Naive thymus-derived CD8-positive, alpha-beta T cell (primary cell): ENCODE measurements at places on chromosomes 7 and 10. TPM values are rescaled to one million over a fixed set of nuclear protein-coding genes. Genes with fewer than 3 reads are reported as not detected.

Gene INA
- polyA plus RNA-seq, result not detected

Gene ARMC3
- not detected for polyA plus RNA-seq

Gene LBX1
- not detected for polyA plus RNA-seq

Gene MYL10
- polyA plus RNA-seq, result not detected

Gene NUTM2B
- polyA plus RNA-seq, result 0.18 TPM

Gene C7orf33
- polyA plus RNA-seq, result not detected

Gene UPK3B
- polyA plus RNA-seq, result not detected

Gene GPR26
- polyA plus RNA-seq, result not detected

Gene NKX6-2
- polyA plus RNA-seq, result not detected

Gene NPSR1
- not detected for polyA plus RNA-seq

Gene C10orf67
- polyA plus RNA-seq, result not detected

Gene C10orf90
- polyA plus RNA-seq, result not detected

Gene CHST3
- not detected for polyA plus RNA-seq

Gene OAT
- polyA plus RNA-seq, result 81.1 TPM

Gene PDZD7
- polyA plus RNA-seq, result 0.89 TPM
